ENCODE measurements at places on chromosomes 11 and 22.
A peak's percentile ranks its signal among the peaks of the same experiment; 100 is the strongest.

- no peak for DNase-seq
Observed at GRCh38 chr11:45755281-45755859, 49.6 kb upstream of the SLC35C1 start.

DNA sequence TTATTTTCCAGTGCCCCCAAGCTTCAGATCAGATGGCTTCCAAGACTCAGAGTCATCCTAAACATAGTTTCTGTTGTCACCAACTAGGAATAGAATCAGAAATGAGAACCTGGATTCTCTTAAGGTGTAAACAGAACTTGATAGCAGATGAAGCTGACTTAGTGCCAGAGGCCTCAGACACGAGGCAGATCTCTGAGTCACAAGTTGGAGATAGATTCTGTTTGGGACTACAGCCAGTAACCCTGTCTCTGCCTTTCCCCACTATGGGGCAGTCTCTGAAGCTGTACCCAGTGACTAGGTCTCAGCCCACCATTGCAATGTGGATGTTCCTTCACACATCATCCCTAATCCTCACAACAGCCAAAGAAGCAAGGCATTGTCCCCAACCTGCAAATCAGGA is 25.4 kb downstream of the NEU3 start:
- no peak for DNase-seq

DNA sequence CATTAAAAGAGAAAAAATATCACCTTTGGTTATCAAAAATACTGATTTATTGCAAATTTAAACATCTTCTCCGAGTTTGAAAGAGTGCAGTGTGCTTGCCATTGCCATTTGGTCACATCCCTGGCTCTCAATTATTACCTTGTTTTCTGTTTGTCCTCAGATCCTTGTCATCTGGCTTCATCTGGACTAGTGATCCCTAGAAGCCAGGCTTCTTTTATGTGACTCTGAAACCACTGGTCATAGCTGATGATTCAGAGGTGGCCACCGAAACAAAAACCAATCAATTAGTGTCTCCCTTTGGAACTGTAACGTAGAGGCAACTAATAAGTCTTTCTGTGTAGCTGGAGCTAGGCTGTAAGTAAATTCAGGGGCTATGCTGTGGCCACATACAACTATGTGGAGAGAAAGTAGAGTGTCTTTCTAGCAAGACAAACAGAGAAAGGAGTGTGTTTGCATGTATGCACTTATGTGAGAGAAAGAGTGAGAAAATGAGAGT is 237.9 kb downstream of the LUZP2 start:
- DNase-seq, result no peak

DNA sequence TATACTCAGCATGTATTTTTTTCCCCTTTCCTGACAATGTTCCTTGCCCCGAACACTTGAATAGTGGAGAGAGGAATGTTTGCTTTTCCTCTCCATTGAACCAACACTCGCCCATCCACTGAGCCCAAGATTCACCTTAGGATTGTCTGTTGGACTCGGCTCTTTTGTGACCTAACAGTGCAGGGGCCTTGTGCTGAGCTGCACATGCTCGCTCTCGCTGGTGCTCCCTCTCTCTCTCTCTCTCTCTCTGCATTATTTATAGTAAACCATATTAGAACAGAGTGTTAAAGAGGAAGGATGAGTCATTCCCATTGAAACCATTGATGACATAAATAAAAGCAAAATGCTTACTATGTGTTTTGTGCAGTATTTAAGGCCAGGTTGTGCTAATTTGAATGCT is 20.7 kb downstream of the ZBTB16 start:
- peak; percentile 36 for DNase-seq

DNA sequence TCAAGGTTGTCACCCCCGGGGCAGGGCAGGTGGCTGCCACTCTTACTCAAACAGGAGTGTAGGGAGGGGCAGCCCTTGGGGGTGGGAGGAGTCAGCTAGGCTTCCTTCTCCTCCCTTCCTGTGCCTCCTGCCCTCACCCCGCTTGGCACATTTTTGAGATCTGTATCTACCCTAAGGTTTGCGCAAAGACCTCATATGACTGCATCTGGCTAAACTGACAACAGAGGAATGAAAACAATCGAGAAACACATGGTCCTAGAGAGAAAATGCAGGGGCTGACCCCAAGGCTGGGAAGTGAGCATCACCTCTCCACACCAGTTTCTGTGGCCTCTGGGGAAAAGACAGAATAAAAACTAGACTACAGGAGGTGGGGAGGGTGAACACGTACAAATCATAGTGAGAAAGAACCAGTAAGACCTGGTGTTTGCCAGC is 28.1 kb downstream of the IGSF9B start:
- peak; percentile 75 for DNase-seq

GRCh38 chr11:119023741-119024140 is 5.2 kb downstream of the TRAPPC4 start:
- no peak for DNase-seq

DNA sequence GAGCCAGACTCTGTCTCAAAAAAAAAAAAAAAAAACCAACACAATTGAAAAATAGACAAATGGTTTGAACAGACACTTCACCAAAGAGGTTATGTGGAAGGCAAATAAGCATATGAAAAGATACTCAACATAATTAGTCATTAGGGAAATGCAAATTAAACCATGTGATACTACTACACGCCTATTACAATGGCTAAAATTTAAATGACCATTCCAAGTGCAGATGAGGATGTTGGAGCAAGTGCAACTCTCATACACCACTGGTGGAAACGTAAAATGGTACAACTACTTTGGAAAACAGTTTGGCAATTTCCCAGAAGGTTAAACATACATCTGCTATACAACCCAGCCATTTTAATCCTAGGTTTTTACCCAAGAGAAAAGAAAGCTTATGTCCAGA is 24.3 kb downstream of the EIF4ENIF1 start:
- no peak for DNase-seq

- DNase-seq, result no peak
Observed at GRCh38 chr11:125494974-125495725, 915 bp downstream of the FEZ1 start.

GRCh38 chr22:21951931-21952465 is 650 bp downstream of the PPM1F start:
- peak; percentile 5 for DNase-seq

GRCh38 chr22:22033803-22034468 is 51.3 kb upstream of the TOP3B start:
- no peak for DNase-seq

GRCh38 chr11:32447252-32447651 is 11.9 kb upstream of the WT1 start:
- DNase-seq, result no peak

- no peak for DNase-seq
Observed at GRCh38 chr11:30758012-30758411, 171.9 kb upstream of the MPPED2 start.

DNA sequence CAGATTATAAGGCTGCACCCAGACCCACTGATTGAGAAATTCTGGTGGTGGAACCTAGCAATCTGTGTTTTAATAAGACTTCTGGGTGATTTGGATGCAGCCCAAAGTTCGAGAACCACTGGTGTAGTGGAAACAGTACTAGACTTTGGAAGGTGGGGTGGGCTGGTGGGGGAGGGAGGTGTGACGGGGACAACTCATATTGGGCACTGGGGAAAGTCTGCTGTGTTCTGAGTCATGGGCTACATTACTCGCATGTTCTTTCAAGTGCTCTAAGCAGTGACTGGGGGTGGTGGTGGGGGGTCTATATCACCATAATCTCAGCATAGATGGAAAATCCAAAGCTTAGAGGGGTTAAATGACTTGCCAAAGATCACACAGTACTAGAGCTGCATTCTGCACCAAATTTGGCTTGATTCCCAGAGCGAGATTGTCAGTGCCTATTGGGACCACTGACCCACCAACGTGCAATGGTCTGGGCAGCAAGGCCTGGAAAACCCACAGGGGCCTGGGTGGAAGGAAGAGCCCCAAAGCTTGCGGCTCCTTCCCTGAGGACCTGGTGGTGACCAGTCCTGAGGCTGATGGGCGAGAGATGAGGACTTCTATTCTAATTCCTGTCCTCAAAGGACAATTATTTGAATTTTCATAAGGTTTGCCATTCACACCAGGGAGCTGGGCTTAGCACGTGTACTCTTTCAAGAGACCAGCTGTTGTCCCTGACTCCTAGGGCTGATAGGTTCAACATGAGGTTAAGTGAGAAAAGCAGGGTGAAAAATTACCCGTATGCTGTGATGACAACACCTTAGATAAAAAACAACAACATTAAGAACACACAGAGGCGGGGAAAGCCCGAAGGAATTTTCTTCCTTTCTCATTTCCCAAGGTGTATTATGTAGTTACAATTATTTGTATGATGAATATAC is 77.5 kb upstream of the NARS2 start:
- DNase-seq, result no peak

- DNase-seq, result no peak
Observed at GRCh38 chr11:96082002-96082899, 158.3 kb upstream of the MTMR2 start.

GRCh38 chr11:119764108-119764868 is 35.3 kb upstream of the NECTIN1 start:
- DNase-seq, result no peak

DNA sequence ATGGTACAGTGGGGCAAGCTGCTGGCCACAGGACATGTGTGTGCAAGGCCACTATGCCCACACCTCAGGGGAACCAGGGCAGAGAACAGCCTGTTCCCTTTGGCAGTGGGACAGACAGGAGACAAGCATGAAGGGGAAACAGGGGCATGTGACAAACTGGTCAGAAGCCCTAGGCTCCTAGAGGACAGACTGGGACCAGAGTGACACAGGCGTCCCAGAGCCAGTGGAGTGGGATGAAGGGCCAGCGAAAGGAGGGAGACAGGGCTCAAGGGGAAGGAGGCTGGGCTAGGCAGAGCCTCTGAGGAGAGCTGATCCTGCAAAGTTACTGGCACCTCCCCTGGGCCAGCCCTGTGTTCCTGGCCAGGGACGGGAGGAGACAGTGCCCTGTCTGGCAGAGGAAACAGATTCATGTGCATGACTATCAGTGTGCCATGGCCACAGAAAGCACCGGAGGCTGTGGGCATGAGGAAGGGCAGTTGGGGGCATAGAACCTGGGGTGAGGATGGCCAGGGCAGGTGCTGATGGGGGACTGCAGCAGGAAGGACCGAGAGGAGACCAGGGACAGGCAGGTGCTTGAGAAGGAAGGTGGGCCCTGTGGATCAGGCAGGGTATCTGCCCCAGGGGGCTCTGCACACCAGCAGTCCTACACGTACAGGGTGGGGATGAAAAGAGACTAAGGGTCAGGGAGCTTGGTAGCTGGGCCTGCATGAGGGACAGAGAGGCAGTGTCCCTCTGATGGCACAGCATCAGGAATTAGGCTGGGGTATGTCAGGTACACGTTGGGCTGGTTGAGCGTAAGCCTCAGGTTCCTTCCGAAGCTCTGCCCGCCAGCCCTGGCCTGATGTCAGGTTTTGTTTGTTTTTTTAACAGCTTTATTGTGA is 9.8 kb downstream of the DERL3 start:
- DNase-seq, result no peak

DNA sequence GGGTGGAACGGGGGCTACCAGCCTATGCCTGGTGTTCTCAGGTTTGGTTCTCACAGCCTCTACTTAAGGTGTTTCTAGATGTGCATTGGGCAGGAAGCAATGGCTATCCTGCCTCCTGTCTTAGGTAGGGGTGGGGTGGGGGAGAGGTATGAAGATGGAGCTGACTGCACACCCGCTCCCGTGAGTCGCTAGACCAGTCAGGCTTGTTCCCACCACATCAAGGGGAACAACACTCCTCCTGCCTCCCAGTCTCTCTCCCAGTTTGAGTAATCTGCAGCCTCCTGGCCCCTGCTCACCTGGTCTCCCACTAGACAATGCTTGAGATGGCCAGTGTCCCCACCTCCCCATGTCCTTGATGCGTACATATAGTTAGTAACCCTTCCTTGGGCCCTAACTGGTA is 79.3 kb upstream of the TENM4 start:
- DNase-seq, result no peak

- no peak for DNase-seq
Observed at GRCh38 chr11:2913019-2913431, 16.2 kb downstream of the PHLDA2 start.

DNA sequence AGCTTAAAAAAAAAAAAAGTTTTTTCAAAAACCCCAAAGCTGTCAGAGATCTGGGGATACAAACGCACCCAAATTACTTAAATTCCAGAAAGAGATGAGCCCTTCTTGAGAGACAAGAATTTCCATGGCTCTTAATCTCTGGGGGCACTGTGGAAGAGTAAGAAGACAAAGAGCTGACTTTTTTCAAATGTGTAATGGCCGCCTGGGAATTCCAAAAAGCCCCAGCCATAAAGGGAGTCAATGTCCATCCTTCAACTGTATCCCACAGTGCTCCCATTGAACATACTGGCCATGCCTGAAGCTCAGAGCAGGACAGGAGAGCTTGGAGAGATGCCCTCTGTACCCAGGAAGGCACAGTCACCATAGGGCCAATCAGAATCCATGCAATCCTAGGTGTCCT is 37.4 kb upstream of the ASPHD2 start:
- no peak for DNase-seq

DNA sequence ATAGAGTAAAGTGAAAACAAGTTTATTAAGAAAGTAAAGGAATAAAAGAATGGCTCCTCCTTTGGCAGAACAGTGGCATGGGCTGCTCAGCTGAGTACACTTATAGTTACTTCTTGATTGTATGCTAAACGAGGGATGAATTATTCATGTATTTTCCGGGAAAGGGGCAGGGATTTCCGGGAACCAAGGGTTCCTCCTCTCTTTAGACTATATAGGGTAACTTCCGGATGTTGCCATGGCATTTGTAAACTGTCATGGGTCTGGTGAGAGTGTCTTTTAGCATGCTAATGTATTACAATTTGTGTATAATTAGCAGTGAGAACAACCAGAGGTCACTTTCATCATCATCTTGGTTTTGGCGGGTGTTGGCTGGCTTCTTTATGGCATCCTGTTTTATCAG is 23.5 kb upstream of the SPTY2D1 start:
- DNase-seq, result no peak

- DNase-seq, result no peak
Observed at GRCh38 chr11:10317776-10318526, 13.1 kb downstream of the ADM start.

GRCh38 chr11:44530413-44531115 is 34.9 kb upstream of the CD82 start:
- DNase-seq, result no peak
